ENCODE measurements at places on chromosomes 3 and 15.

- no peak for DNase-seq
These were observed 208.4 kb upstream of the DPPA4 start for GRCh38 chr3:109545746-109546145.

DNA sequence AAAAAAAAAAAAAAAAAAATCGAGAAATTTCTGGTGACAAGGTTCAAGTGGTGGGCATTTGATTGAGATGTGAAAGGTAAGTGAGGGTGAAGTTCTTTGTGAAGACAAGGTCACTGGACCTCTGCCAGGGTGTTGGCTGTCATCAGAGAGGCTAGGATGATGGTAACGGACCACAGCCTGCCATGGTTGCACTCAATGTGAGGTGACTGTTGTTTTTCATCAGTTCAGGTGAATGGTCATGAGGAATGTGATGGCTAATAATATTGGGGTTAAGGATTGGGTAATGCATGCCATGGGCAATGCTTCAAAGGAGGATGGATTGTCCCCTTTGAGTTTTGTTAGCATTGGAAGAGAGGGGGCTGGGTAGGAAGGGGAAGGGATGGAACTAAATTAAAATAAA lies 4.3 kb upstream of the ALPK3 start:
- no peak for DNase-seq

DNA sequence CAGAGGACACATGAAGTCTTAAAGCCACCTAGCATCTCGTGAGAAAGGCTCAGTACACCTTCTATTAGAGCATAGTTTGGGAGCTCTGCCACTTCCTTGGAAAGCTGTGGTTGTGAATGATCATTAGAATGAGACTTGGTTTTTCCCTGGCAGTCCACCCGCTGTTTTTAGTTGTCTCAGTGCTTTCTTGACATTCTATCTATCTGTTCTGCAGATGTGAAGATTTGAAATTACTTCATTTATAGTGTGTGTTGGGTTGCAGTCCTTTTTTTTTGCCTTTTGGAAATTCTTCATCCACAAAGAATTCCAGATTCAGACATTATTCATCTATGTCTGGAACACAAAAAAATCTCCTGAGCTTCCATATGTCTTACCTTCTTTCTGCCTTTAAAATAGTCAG lies 23.7 kb downstream of the PPP2R3A start:
- no peak for DNase-seq

DNA sequence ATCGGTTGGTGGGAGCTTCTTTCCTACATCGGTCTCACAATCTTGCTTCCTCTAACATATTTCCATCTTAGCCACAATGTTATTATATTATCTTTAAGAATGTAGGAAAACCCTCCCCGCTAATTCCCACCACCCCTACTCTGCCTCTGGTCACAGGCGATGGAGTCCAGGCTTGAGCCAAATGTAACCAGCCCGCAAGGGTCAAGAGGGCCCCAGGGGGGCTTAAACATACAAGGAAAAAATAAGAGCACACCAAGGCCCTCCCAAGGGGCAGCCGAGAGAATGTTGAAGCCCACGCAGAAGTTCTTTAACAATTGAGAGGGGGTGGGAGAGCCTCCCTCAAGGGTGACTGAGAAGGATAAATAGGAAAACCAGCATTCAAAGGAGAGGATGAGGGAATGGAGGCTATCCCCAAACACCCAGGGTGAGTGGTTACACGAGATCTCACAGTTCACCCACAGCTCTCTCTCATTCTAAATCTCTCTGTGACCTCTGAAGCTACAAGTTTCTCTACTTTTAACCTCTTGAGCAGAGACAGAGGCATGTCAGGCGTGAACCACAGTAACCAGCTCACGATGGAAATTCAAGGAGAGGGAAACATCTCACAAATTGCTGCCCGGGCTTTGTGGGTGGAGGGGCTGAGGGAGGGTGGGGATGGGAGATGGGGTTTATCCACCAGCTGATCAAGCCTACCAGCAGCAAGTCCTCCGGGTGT lies 31.4 kb upstream of the UACA start:
- DNase-seq: no peak

GRCh38 chr15:78408961-78409360 lies 29.1 kb upstream of the IREB2 start:
- no peak for DNase-seq

- no peak for DNase-seq
These were observed 68.0 kb downstream of the FNDC3B start for GRCh38 chr3:172107403-172107802.

- no peak for DNase-seq
These were observed 77.4 kb downstream of the SEC22A start for GRCh38 chr3:123279121-123279520.

DNA sequence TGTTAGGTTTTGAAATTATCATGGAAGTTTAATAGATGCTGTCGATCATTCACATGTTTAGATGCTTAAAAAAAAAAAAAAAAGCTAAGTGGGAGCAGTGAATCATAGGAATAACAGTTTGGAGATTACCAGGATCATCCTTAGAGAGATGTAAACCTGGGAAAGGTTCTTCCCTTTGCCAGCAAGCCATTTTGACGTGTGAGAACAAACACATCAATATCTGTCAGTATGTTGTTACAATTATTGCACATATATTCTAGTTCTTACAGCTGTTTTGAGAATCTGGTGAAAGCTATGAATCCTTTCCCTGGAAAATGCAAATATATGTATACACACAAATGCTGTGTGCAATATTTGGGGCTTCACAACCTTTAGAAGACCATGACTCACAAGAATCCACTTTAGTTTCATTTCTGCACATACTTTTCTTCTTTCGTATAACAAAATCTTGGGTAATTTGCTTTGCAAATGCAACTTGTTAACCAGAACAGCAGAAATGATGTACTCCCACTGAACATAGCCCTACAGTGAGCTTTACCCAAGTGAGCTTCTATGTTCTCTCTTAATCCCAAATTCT lies 12.0 kb downstream of the NFKBIZ start:
- DNase-seq: no peak

DNA sequence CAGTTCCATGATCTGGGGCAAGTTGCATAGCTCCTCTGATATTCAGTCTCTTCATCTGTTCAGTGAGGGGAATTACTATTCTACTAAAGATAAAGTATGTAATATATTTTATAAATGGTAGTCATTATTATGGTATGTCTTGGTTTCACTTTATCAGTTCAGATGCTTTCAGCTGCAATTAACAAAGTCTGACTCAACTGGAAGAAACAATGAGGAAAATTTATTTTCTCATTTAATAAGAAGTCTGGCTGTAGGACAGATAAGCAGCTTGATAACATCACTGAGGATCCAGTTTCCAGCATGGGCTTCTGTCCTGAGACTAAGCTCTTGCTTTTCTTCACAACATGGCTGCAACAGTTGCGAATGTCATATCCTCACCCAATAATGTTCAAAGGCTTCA lies 354.3 kb upstream of the TRIM42 start:
- DNase-seq: no peak

DNA sequence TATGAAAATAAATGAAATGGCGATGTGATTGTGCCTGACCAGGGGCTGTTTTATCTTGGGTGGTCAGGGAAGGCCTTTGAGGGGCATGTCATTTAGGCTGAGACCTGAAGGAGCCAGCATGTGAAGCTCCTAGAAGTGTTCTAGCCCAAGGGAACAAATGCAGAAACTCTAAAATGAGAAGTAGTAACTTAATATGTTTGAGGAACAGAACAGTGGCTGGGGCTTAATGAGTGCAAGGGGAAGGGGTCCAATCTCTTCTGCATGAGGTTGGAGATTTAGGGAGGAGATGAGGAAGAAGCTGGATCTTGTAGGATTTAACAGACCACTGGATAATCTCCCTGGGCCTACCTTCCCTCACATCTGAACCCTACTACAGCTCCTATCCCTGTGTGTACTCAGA lies 110.5 kb downstream of the AKAP13 start:
- no peak for DNase-seq

GRCh38 chr15:44034334-44034733 lies 160.7 kb downstream of the FRMD5 start:
- DNase-seq: no peak

DNA sequence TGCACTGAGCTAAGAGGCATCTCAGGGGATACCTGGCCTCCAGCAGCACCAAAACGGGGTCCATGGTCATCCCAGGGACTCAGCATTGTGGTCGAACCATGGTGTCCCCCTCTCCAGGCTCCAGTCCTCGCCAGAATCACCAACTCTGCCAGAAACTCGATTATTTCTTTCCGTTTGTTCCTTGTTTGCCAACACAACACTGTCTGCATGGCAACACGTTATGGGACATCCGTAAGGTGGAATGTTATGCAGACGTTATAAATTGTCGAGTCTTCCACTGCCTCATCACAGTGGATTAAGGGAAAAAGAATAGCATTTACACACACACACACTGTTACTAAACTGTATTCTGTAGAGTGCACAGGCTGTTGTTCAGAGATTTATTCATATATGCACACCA lies 52.5 kb upstream of the RPL32 start:
- DNase-seq: no peak

DNA sequence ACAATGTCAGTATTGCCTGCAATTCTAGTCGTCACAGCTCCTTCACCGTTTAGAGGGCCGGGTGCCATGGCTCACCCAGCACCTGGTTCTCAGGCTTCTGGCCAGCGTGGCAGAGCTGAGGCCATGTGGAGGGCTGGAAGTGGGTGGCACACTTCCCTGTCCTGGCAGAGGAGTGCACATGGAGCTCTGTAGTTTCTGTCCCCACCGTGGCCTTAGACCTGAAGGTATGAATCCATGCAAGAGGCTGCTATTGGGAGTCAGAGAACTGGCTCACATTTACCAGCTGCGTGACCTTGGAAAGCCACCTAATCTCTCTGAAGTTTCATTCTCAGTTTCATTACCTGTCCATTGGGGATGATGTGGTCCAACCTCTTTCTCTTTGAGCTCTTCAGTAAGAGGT lies 22.2 kb downstream of the EPHB1 start:
- DNase-seq: no peak

DNA sequence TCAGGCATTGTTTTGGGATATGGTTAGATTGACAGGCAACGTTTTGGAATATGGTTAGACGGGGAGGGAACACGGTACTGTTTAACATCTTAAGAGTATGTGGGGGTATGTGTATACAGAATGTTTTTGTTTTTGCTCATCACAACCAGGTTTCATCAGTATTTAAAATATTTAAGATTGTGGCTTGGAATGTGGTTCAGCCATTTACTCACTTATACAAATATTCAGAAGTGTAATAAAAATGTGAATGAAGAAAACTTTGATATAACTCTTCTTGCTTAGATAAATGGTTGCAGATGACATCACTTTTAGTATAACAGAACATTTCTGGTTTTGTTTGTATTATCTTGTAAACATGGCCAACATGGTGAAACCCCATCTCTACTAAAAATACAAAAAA lies 3.9 kb upstream of the PAK2 start:
- DNase-seq: no peak

GRCh38 chr3:125194061-125194848 lies 18.3 kb downstream of the SLC12A8 start:
- DNase-seq: peak; percentile 48

GRCh38 chr15:91225741-91226140 lies 125.7 kb downstream of the SV2B start:
- no peak for DNase-seq

- DNase-seq: peak; percentile 8
These were observed 353.5 kb downstream of the MCTP2 start for GRCh38 chr15:94584833-94585244.

DNA sequence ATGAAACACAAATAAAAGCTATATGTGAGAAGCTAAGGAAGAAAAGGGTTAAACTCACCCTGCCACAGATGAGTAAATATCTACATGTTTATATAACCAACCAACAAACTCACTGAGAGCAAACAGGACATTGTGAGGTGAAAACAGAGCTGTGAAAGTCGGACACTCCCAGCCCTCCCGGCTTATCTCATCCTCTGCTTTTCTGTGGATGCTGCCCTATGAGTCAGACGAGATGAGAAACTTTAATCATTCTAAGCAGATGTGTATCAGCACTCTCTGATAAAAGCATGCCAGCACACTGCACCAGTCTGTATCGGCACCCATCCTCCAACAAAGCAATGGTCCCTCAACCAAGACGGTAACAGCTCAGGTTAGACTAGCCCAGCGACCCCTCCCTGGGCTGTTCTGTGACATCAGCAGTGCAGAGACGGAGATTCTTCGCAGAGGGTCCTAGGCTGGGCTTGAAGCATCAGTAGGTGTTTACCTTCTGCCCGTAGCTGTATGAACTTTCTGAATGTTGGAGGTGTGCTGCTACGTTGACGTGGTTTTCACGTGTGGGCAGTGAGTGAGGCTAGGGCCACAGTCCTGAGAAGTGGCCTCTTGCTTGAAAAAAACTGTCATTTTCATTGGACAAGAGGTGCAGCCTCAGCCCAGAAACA lies 119.8 kb upstream of the ALDH1A3 start:
- peak; percentile 69 for DNase-seq

DNA sequence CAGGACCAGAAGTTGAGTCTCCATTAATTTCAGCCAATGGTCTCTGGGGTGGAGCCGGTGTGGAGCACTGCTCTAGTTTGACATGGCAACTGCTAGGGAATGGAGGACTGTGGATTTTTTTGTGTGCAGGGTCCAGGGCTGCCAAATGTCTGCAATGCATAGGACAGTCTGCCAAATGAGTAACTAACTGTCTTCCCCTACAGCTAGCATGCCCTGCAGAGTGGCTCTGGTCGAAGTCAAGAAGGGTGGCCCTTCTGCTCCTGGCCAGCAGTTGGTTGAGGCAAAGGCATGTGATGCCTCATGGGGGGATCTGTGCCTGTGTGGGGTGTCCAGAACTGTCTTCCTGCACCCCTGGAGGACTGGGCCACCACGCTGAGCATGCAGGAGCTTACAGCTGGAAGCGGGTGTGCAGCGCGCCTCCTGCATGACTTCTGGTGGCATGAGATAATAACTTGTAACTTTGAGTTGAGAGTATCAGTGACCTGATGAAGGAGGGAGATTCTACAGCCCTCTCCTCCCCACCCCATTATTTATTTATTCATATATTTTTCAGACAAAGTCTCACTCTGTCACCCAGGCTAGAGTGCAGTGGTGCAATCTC lies 4.6 kb downstream of the TPRA1 start:
- no peak for DNase-seq

DNA sequence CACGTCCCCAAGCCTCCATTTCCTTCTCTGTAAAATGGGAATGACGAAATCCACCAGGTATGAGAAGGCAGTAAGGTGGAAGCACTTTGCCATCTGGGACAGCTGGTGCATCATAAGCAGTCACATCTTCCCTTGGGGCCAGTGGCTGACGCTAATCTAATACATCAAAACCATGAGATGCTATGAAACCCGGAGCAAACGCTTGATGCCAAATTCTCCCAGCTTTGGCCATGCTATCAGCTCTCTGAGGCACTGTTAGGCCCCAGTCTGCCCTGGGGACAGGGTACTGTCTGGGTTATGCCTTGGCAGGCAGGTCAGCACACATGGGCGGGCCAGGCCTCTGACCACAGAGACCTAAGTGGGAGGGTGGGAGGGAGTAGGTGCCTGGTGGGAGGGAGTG lies 66.1 kb downstream of the ADAMTS17 start:
- DNase-seq: no peak

GRCh38 chr3:128784232-128784631 lies 58.2 kb downstream of the RAB7A start:
- no peak for DNase-seq

DNA sequence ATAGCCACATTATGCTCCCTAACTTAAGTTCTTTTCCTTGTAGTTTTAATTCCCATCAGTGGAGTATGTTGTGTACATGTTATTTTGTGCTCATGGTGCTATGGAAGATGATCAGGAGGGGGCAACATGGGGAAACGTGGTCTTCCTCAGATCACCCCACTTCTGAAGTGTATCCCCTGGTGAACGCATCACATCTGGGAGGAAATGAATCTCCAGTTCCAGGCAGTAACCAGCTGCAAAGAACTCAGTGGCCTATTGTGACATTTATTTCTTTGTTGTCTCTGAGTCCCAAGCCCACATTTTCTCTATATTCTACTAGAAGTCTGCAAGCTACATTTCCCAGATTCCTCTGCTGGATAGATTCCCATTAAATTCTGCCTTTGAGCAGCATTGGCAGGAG lies 217.0 kb downstream of the SATB1 start:
- no peak for DNase-seq
